ENCODE measurements at places on chromosomes 11 and 22.

DNA sequence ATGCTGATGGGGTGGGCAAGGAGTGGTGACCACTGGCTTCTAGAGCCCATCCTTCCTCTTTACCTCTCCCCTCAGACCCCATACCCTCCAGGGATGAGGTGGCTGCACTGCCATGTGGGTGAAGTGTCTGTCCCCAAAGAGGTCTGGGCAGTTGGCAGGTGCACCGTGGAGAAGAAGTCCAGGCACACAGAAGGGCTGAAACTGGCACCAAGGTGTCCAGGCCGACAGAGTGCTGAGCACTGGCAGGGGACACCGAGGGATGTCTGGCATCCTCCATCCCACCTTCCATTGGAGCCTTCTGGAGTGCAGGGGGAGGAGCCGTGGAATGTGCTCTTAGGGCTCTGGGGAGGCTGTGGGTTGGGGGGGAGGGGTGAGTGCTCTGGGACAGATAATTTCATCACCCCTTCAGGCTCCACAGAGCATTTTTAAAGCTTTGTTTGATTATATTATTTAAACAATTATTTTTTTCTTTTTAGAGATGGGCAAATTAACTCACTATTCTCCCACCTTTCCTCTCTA is 37.9 kb downstream of the PKNOX2 start:
- no peak for DNase-seq

DNA sequence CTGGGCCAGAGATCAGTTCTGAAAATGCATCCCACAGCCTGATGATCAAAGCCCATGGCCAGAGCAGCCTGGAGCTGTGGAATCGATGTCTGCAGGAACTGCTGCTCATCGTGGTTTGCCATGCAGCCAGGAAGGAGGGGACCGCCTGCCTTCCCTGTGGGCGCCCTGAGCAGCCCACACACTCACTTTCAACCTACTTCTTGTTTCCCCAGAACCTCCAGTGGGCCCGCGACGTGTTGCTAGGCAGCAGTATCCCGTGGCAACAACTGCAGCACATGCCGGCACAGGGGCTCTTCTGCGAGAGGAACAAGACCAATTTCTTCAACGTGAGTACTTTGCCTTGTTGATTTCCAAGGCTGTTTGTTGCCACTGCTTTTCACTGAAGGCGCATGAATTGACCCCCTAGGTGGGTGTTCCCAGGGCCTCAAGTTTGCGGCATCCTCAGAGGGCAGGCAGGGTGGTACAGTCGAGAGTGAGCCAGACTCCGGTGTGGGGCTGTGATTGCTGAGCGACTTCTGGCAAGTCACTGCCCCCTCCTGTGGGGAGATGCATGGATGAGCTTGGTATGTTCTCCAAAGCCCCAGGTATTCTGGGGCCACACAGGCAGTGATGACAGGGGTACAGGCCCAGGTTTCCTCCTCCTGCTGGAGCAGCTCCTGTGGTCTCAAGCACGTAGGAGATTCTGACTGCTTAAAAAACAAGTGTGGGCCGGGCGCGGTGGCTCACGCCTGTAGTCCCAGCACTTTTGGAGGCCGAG is 47.0 kb upstream of the SUSD2 start:
- no peak for DNase-seq

GRCh38 chr11:29957431-29957830 is 59.4 kb downstream of the KCNA4 start:
- no peak for DNase-seq

- no peak for DNase-seq
Observed at GRCh38 chr22:44892803-44893730, 116.7 kb downstream of the PHF21B start.

GRCh38 chr11:43269254-43269918 is 42.4 kb upstream of the API5 start:
- DNase-seq, result peak; percentile 1

DNA sequence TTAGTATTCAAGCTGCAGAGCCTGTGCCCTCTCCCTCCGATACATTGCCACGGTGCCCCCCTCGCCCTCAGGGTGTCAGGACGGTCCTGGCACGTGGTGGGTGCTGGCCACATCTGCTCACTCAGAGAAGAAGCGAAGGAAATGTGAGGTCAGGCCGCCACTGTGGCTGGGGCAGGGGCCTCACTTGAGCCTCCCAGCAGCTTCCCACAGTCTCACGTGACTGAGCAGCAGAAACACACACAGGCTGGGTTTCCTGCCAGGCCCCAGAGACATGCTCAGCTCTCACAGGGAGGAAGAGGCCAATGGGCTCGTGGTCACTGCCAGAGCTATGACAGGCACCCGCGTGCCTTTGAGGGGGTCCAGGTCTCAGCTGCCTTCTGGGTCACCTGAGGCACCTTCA is 37.9 kb upstream of the PRR5 start:
- DNase-seq, result no peak

DNA sequence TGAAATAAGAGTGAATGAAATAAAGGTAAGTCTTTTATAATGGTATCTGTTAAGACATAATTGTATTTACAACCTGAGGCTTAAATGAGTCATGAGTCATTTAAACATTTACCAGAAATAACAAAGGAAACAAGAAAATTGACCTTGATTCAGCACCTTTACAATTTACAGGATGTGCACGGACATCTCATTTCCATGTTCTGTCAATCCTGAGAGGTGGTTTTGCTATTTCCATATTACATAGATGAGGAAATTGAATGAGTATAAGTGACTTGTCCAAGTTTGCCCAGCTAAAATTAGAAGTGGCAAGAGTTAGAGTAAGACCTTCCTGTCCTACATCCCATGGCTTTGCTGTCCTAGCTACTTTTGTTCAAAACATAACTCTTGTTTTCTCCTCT is 89.1 kb downstream of the TRIM44 start:
- no peak for DNase-seq

GRCh38 chr11:17794981-17795380 is 60.4 kb downstream of the KCNC1 start:
- no peak for DNase-seq

- no peak for DNase-seq
Observed at GRCh38 chr11:32039149-32039548, 51.7 kb upstream of the RCN1 start.

GRCh38 chr11:36098087-36098486 is 154.2 kb downstream of the LDLRAD3 start:
- DNase-seq, result no peak

DNA sequence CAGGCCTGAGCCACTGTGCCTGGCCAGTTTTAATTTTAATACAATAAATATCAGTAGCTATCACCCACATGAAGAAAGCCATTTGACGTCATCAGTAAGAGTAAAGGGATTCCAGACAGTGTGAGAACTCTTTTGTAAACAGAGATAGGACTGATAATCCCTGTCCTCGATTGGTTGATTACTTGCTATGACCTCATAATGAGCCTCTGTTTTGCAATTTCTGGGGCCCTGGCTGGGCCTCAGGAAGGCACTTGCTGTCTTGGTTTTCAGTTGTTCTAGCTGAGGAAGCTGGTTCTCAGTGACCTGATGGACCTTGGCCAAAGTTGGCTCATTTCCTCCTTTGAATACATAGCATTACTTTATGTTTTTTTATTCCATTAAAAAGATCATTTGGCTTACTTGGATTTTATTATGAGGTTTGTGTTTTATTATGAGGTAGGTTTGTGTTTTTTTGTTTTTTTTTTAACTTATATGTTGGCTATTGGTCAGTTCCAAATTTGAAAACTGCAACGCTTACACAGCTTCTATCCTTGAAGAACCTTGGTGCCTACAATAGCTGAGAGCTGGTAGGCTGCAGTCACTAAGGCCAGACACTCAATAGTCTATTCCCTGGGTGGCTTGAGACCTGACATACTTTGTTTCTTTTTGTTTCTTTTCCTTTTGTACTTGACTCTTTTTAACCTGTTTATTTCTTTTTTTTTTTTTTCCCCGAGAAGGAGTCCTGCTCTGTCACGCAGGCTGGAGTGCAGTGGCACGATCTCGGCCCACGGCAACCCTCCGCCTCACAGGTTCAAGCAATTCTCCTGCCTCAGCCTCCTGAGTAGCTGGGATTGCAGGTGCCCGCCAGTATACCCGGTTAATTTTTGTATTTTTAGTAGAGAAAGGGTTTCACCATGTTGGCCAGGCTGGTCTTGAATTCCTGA is 20.0 kb downstream of the MARK2 start:
- no peak for DNase-seq

- no peak for DNase-seq
Observed at GRCh38 chr11:68014157-68014946, 4.2 kb downstream of the ALDH3B1 start.

- no peak for DNase-seq
Observed at GRCh38 chr11:117691218-117691514, 105.8 kb downstream of the DSCAML1 start.

DNA sequence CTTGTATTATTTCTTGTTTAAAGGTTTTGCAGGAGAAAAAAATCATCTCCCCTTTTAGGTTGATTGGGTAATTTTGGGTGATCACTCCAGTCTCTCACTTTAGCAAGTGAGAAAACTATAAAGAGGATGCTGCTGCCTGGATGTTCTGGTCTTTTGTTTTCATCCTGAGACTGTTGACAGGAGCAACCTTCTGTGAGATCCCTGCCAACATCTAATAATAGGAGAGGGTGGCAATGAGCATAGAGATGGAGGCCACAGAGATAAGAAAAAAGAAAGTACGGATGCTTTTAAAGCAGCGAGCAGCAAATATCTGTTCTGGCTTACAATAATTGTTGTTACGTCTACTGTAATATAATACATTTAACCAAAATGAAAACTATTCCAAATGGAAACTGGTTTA is 293.6 kb upstream of the MTNR1B start:
- no peak for DNase-seq

- DNase-seq, result no peak
Observed at GRCh38 chr11:36352922-36353321, 56.8 kb downstream of the PRR5L start.

DNA sequence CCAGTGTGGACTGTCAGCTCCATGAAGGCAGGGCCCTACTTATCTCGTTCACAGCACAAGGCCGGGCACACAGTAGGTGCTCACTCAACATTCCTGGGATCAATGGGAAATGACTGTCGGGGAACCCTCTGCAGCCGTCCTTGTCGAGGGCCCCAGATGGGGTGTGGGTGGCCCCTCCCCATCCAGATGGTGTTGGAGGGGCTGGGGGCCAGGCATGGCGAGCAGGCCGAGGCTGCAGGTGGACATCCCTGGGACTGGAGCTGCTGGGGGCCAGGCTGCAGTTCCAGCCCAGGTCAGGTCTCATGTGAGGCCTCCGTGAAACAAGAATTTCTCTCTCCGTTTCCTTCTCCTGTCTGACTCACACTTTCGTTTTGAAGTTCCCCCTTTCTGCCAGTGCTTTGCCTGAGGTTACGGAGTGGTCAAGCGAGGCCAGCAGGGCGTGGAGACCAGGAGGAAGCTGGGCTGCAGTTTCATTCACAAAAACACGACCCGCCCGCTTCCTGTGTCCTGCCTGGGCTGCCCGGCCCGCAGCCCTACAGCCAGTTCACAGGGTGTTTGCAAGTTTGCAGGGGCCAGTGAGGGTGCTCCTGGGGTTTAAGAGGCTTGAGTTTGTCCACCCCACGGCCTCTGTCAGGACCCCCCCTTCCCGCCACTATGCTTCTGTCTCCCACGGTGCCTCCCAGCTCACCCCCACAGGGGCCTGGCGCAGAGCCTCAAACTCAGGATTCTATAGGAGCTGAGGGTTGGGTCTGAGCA is 4.5 kb downstream of the MYEOV start:
- no peak for DNase-seq

DNA sequence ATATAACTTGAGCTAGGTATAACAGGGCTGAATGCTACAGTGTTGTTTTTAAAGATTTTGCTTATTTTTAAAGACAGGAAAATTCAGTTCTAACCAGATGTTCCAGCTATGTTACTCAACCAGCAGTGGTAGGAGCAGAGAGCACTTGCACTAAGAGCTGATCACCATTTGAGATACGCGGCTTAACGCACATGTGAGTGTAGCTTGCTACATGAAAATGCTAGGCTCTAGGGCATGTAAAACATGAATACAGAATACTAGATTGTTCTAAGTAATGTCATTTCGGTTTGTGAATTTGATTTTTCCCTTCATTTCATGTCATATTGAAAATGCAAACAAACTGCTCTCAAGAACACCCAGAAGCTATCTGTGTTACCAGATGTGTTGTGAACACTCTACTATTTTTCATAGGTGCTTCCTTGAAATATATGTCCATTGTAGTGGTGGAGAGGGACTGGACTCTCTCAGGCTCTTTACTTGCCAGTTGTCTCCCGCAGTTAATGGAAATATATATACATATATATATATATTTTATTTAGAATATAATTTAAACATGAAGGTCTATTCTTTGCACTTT is 10.8 kb upstream of the TECTA start:
- DNase-seq, result no peak

DNA sequence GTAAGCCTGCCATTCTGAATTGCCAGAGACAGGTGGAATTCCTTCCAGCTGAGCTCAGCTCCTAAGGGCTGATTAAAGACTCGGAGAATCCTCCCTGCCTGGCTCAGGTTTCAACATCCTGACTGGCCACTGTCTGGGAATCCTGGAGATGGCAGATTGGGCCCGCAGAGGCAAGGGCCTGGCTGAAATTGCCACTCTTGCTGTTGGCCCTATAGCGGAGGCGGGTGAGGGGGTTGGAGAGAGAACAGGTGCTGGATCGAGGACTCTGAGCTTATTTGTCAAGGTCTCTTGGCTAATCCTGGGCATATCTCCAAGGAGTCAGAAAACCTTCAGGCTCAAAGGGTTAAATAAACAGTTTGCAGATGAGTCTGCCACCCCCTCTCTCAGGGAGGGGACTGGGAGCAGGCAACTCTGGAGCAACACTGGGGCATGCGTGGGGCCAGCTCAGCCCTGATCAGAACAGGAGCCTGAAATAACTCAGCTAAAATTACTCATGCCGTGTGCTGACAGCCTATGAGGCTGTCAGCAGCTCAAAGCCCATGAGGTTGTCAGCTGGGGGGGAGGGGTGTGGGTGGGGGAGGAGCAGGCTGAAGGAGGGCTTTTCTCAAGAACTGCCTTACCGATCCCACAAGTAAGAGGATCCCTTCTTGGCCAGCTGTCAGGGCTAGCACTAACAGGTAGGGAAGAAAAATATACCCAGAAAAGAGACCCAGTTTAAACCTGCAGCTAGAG is 14.7 kb upstream of the MFRP start:
- peak; percentile 52 for DNase-seq

- DNase-seq, result no peak
Observed at GRCh38 chr11:73539506-73540084, 58.3 kb downstream of the FAM168A start.

- no peak for DNase-seq
Observed at GRCh38 chr11:36390963-36391471, 94.9 kb downstream of the PRR5L start.

DNA sequence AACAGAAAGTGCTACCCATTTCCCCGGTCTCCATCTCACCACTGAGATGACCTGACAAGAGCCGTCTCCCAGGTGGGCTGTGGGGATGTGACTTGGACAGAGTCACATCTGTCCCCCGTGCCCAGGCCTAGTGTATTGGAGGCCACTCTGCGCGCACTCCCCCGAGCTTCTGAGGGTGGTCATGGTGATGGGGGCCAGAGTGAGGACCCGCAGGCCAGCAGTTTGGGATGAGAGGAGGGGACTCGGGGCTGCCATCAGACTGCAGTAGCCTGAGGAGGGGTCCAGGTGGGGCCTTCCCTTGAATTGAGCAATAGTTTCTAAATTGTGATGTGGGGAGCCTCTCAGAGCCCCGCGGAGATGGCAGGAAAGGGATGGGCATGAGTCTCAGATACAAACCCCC is 852.6 kb downstream of the TBC1D22A start:
- DNase-seq, result no peak

All from SHP77 (cell line).